Epithelial cell of umbilical artery (primary cell): ENCODE measurements at places on chromosomes 1 and 21. TPM values are rescaled to one million over a fixed set of nuclear protein-coding genes. Genes with fewer than 3 reads are reported as not detected.

Gene LINGO4
- total RNA-seq: not detected in 2 replicates

Gene IL19
- not detected in 2 replicates for total RNA-seq

Gene PSMA5
- total RNA-seq: 79.8 and 93.9 TPM in 2 replicates

Gene BSND
- total RNA-seq: not detected in 2 replicates

Gene C1orf116
- not detected in 2 replicates for total RNA-seq
